ENCODE measurements at places on chromosomes 7 and 10.

DNA sequence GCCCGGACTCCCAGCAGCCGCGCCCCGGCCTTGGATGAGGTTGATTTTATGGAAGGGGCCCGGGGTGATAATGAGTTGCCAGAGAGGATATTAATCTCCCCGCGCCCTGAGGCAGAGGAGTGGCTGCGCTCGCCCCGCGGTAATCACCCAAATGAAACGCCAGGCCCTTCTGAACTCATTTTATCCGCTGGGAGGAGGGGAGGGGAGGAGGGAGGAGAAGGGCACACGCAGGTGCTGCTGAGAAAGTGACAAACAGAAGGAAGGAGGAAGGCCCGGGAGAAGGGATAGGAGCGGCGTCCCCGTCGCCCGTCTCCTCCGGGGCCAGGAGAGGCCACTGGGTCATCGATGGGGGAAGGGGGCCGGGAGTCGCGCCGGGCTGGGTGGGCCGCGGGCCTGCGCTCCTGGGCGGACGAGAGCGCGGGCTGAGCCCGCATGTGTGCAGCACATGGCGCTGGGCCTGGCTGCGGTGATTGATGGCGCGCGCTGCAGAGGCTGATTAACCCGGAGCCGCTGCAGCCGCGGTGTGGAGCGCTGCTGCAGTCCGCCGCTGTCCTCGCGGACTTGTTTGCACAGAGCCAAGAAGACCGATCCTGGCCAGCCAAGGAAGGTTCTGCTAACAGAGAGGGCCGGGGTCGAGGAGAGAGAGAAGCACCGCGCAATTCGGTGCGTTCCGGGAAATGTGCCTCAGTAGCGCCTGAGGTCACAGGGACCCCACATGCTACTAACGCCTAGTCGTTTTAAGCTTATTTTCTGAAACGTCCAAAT is 6.5 kb downstream of the MNX1 start:
- no peak for DNase-seq

DNA sequence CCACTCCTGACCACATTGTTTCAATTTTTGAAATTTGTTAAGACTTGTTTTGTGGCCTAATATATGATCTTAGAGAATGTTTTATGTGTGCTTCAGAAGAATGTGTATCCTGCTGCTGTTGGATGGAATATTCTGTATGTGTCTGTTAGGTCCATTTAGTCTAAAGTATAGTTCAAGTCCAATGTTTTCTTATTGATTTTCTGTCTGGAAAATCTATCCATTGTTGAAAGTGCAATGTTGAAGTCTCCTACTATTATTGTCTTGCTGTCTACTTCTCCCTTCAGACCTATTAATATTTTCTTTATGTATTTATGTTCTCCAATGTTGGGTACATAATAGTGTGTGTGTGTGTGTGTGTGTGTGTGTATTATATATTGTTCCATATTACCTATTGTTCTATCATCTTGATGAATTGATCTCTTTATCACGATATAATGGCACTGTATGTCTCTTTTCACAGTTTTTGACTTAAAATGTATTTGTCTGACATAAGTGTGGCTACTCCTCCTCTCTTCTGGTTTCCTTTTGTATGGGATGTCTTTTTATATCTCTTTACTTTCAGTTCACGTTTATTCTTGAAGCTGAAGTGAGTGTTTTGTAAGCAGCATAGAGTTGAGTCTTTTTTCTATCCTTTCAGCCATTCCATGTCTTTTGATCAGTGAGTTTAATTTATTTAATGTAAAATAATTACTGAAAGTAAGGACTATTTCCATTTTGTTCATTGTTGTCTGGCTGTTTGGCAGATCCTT is 61.3 kb downstream of the AKR1D1 start:
- no peak for DNase-seq

DNA sequence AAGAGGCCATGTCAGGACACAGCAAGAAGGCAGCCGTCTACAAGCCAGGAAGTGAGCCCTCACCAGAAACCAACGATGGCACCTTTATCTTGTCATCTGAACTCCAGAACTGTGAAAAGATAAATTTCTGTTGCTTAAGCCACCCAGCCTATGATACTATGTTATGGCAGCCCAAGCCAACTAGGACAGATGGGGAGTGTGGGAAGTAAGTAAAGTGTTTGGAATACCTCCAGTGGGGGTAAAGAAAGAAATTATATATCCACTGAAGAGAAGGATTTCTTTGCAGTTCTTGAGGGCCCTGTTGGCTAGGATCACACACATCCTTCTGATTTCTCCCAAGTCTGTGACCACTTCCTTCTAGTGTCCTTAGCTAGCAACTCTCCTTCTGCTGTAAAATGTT is 384.4 kb downstream of the TNS3 start:
- DNase-seq, result no peak

DNA sequence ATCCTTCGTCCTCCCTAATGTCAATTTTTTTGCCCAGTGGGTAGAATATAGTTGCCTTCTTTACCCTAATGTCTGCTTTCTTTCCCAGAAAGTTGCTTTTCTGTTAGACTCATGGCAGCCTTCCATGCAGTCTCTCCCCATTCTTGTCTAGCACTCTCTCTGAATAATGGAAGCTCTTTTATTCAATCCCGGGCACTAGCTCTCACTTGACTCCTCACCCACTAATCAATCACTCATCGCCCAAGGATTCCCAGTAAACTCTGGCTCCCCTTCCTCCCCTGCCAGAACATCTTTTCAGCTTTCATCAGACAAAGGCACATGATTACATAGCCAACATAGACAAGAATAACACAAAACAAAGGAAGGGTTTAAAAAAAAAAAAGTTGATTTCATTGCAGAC is 100.2 kb upstream of the RELN start:
- DNase-seq, result no peak

DNA sequence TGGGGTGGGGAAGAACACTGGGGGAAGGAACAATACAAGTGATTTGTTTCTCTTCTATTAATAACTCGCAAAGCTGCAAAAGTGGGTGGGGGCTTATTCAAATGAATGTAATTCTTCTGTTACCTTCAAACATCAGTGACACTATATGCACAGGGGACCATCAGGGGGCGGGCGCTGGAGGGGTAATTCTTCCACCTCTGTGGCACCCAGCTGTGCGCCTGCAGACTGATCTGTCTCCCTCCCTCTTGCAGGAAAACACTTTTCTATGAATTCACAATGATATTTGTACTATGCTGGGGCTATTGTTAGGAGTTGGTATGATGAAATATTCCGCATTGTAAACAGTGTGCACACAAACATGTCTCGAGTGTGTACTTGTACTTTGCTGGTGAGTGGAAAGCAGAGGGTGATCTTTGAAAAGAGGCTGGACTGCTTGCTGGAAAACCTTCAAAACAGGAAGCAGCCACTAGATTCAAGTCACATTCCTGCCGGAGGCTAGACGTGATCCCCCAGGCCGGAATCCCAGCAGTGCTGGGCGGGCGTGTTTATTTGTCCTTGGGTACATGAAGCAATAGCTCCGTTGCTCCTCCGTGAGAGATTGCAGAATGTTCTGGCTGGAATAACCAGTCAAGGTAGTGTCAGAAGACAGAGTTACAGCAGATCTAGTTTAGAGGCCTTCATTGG is 15.8 kb upstream of the BNIP3 start:
- no peak for DNase-seq

GRCh38 chr10:125627646-125628045 is 55.3 kb downstream of the TEX36 start:
- DNase-seq, result no peak

DNA sequence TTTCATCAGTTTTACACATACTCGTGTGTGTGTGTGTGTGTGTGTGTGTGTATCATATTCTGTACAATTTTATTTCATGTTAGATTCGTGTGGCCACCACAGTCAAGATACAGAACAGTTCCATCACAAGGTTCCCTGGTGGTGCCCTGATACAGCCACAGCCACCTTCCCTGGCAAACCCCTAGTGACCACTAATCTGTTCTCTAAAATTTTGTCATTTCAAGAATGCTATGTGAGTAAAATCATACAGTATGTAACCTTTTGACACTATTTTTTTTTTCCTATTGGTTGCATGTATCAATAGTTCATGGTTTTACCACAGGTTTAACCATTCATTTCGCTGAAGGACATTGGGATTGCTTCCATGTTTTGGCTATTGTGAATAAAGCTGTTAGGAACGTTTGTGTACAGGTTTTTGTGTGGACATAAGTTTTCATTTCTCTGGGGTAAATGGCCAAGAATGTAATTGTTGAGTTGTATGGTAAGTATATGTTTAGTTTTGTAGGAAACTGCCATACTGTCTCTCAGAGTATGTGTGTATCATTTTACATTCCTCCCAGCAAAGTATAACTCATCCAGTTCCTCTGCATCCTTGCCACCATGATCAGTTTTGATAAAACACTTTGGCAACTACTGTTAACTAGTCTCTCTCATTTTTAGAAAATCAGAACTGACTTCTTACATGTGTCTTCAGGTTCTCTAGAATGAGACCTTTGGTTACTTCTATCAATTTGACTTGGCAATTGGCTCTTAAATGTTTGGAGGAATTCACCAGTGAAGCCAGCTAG is 20.6 kb downstream of the KLHDC10 start:
- DNase-seq, result no peak

GRCh38 chr10:55631071-55631654 is 729.9 kb downstream of the ZWINT start:
- no peak for DNase-seq
